ENCODE measurements at places on chromosomes 2 and 18. TPM values are rescaled to one million over a fixed set of nuclear protein-coding genes. Genes with fewer than 3 reads are reported as not detected.

The BOK gene
- total RNA-seq: 23.3 TPM

The MBP gene
- 1.8 TPM for total RNA-seq

The ZNF519 gene
- total RNA-seq: 4.4 TPM

The CGREF1 gene
- 4.6 TPM for total RNA-seq

The IGFBP5 gene
- 1,071 TPM for total RNA-seq
